ENCODE measurements at places on chromosomes 1 and 21. TPM values are rescaled to one million over a fixed set of nuclear protein-coding genes. Genes with fewer than 3 reads are reported as not detected.
A peak's percentile ranks its signal among the peaks of the same experiment; 100 is the strongest.

MFSD2A gene
- polyA plus RNA-seq = 149 TPM

LRRC52 gene
- polyA plus RNA-seq = not detected

DCAF8 gene
- polyA plus RNA-seq = 235 TPM

DNA sequence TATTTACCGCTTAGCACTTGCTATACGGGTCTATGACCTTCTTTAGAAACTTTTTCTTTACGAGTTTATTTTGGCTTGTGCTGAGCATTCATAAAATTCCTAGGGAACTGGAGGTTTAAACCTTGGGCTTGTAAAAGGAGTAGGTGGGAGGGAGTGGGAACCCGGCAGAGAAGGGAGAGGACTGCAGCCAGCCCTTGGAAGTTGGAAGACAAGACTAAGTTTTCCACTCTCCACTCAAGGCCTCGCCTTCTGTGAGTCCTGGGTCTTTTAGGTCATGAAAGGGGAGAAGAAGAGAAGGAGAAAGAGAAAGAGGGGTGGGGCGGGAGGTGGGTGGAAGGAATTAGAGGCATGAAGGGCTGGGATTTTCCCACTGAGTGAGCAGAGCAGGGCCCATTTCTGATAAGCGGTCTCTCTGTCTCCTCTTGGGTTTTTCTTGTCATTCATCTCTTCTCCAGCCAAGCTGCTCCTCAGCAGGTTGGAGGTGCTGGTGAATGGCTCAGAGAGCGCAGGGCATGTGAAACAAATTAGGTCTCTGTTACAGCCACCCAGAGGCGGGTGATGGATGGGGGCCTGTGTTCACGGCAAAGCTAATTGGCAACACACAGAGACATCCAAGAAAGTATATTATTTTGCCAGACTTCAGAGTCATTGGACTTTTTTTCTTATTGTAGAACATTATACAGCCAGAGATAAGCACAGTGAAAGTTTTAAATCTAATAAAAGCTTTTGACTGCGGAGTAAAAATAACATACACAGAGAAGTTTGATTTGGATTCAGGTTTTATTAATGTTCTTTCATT lies 247.3 kb downstream of the FOXD2 start:
- DNase-seq = no peak

- no peak for DNase-seq
Measured at GRCh38 chr1:48803474-48803873, 26.8 kb upstream of the BEND5 start.

DNA sequence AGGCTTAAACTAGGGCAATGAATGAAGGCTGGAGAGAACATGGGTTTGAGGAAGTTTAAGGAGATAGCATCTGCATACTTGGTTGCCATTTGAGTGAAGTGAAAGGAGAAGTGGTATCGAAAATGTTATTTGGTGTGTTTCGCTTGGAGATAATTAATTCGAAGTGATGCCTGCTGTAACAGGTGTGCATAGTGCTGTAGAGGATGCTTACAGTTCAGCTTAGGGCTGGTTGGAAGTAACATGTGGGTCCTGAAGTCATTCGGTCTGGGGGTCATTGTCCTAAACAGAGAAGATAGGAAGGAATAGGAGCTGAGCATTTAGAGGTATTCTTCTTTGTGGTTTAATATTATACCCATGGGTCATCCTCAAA lies 301 bp upstream of the NUDT17 start:
- no peak for DNase-seq

- DNase-seq = peak; percentile 55
Measured at GRCh38 chr1:23809751-23810171, 9.2 kb upstream of the GALE start.
